ENCODE measurements at places on chromosomes 11 and 22.

- DNase-seq, result no peak
These were observed 2.9 kb upstream of the CAPN5 start for GRCh38 chr11:77063861-77064260.

- no peak for DNase-seq
These were observed 14.7 kb upstream of the TAB1 start for GRCh38 chr22:39384750-39385480.

GRCh38 chr11:65448074-65448417 is 25.4 kb downstream of the NEAT1 start:
- DNase-seq, result no peak

- DNase-seq, result no peak
These were observed 430 bp downstream of the CLP1 start for GRCh38 chr11:57658023-57658361.

DNA sequence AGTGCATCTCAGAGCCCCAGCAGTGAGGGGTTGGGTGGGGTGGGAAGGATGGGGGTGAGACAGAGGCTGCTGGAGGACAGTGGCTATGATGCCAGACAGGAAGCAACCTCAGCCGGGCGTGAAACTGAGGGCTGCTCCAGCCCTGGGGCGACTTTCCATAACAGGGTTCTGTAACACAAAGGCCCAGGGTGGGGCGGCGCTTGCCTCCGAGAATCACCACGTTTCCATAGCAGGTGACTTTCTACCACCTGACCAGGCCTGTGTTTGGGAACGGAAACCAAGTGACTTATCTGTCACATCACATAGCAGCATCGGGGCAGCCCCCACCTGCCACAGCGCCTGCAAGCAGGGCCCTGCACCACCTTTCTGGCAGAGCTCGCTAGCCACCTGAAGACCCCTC is 85.8 kb downstream of the TRMU start:
- no peak for DNase-seq
